ENCODE measurements at places on chromosomes 4 and X. TPM values are rescaled to one million over a fixed set of nuclear protein-coding genes. Genes with fewer than 3 reads are reported as not detected.

DNA sequence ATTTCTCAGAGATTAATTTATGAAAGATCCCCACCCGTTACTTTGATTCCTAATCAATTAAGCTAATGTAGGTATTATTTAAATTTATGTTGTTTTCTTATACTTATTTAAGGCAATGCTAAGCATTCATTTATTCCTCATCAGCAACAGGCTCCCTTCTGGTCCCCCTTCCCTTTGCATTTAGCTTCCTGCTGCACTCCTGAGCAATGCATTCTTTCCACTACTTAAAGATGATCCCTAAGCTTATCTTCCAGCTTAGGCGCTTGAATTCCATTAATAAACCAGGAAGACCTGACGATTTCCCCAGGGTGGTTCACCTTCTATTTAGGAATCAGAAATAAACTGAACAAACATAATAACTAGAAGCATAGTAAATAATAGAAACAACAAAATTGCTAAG is 1003.1 kb downstream of the FSTL5 start:
- H3K4me1 ChIP-seq, result no peaks in the 10 kb centered on the region
- no peak for DNase-seq
- H3K4me3 ChIP-seq, result no peak overlapping the region
- no peak overlapping the region for H3K27ac ChIP-seq
- no peaks in the 10 kb centered on the region for H3K36me3 ChIP-seq

RS1 gene
- not detected for total RNA-seq

IL3RA gene
- not detected for total RNA-seq

- no peaks in the 10 kb centered on the region for H3K27me3 ChIP-seq
- no peak for DNase-seq
- no peak overlapping the region for H3K27ac ChIP-seq
- H3K36me3 ChIP-seq, result no peaks in the 10 kb centered on the region
Measured at GRCh38 chrX:40151211-40152172, 53.7 kb upstream of the BCOR start.

TCEAL7 gene
- total RNA-seq, result not detected

PLP1 gene
- total RNA-seq, result not detected

MAGEA8 gene
- total RNA-seq, result not detected

HTN1 gene
- total RNA-seq, result not detected

GRCh38 chr4:25449270-25449669 is 72.2 kb downstream of the ANAPC4 start:
- no peak overlapping the region for H3K4me3 ChIP-seq
- DNase-seq, result peak; percentile 38
- no peaks in the 10 kb centered on the region for H3K4me1 ChIP-seq
- no peaks in the 10 kb centered on the region for H3K36me3 ChIP-seq

DNA sequence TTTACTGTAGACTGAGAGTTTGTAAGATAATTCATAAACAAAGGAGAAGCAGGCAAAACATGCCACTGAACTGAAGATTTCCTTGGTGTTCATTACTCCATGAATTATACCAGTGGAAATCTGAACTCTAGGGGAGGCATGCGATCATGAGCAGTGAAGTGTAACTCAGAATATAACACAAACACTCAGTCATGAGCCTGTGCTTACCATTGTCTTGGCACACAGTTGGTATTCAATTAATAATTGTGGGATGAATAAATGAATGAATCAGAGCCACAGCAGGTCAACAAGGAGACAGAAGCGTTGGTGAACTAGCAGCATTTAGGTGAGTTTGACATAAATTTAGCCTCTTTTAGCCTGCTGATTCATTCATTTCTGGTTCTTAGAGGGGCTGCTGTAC is 263.5 kb upstream of the DKK2 start:
- H3K4me1 ChIP-seq, result no peaks in the 10 kb centered on the region
- no peak overlapping the region for H3K4me3 ChIP-seq
- no peaks in the 10 kb centered on the region for H3K36me3 ChIP-seq

- H3K4me1 ChIP-seq, result no peaks in the 10 kb centered on the region
- no peaks in the 10 kb centered on the region for H3K27me3 ChIP-seq
- H3K4me3 ChIP-seq, result no peak overlapping the region
Measured at GRCh38 chrX:77070202-77070918, 376.8 kb upstream of the FGF16 start.

GRCh38 chrX:17185431-17185830 is 189.6 kb upstream of the NHS start:
- H3K27ac ChIP-seq, result no peak overlapping the region
- H3K27me3 ChIP-seq, result peaks cover 51% of the 10 kb centered on the region
- H3K4me3 ChIP-seq, result no peak overlapping the region
- H3K4me1 ChIP-seq, result no peaks in the 10 kb centered on the region

- H3K27me3 ChIP-seq, result no peaks in the 10 kb centered on the region
- H3K36me3 ChIP-seq, result peaks cover 5% of the 10 kb centered on the region
- no peak overlapping the region for H3K4me3 ChIP-seq
- no peaks in the 10 kb centered on the region for H3K4me1 ChIP-seq
- no peak for DNase-seq
Measured at GRCh38 chrX:78944351-78944750, 840 bp upstream of the P2RY10 start.

CSAG1 gene
- not detected for total RNA-seq

DNA sequence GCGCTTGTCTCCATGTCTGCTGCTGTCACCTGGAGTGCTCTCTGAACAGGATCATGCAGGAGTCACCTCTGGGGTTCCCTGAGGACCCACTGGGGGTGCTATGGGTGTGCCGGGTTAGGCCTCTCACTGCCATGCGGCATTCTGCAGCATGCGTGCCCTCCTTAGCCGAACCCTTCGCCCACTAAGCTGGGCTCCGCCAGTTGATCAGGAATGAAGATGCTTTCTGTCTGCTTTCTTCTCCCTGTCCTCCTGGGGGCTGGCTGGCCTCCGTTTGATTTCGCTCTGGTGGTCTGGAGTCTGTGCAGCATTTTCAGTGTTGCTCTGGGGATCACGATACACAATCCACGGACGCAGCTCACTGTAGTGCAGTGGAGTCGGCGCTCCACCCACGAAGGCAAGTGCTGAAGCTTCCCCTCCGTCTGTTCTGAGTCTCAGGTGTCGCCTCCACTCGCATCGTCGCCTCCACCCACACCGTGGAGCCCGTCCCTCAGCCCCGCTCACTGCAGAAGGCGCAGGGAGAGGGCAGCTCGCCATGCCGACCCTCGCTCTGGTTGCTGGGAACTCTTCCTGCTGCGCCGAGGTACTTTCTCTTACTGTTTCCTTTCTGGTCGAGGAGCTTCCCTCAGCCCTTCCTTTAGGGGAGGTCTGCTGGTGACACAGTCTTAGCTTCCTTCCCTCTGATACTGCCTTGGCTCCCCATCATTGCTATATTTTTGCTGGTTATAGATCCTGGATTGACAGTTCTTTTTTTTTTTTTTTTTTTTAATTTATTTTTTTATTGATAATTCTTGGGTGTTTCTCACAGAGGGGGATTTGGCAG is 29.2 kb downstream of the LETM1 start:
- peaks cover 59% of the 10 kb centered on the region for H3K36me3 ChIP-seq
- no peak for DNase-seq
- no peaks in the 10 kb centered on the region for H3K27me3 ChIP-seq
- no peak overlapping the region for H3K4me3 ChIP-seq

ASB12 gene
- not detected for total RNA-seq

DNA sequence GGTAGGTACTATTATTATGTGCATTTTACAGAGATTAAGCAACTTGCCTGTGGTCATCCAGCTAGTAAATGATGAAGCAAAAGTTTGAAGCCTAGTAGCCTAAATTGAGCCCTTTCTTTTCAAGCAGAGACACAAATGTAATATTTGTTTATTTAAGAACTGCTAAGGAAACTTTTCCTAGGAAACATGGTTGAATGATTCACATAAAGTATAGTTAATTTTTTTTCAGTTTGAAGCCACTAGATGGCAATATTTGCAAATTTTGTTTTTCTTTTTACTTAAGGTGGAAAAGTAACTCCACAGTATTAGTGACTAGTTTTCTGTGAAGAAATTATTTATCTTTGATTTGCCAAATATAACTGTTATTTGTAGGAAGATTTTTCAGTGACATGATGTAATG is 52.8 kb upstream of the ANKRD17 start:
- DNase-seq, result peak; percentile 26
- H3K27ac ChIP-seq, result no peak overlapping the region
- peaks cover 11% of the 10 kb centered on the region for H3K4me1 ChIP-seq

DNA sequence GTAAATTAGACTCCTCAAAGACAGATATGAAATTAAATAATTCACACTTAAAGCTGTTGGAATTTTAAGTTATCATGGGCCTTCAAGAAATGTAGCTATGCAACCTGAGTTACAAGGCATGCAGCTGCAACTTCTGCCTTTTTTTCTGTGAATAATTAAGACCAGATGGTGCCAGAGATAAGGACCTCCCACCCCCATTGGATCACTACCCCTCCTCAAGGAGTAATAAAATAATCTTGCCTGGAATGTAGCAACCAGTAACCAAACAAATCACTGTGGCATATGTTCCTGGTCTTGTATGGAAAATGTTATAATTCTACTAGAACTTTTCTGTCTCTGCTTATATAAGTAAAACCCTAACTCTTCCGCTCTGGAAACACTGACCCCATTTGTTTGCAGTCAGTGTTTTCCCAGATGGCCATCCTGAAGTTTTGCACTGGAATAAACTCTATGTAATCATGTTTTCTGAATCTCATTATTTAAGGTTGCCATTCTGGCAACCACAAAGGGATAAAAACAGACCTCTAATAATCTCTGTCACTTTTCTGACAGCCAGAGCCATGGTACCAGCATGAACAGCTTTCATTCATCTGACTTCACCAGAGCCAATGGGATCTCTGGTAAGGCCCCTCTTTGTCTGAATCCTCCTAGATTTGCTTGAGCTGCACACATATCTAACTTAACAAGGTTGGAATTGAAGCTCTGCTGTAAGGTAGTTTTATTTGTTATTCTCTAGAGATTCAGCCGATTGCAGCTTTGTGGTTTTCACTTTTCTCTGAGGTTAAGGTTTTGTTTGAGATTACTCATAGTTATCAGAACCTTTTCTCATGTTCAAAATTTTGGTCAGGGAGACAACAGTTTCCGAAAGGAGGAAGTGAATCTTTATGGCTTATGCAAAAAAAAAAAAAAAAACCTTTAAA is 274.6 kb downstream of the NAF1 start:
- no peak overlapping the region for H3K27ac ChIP-seq
- DNase-seq, result no peak
- no peaks in the 10 kb centered on the region for H3K27me3 ChIP-seq

DNA sequence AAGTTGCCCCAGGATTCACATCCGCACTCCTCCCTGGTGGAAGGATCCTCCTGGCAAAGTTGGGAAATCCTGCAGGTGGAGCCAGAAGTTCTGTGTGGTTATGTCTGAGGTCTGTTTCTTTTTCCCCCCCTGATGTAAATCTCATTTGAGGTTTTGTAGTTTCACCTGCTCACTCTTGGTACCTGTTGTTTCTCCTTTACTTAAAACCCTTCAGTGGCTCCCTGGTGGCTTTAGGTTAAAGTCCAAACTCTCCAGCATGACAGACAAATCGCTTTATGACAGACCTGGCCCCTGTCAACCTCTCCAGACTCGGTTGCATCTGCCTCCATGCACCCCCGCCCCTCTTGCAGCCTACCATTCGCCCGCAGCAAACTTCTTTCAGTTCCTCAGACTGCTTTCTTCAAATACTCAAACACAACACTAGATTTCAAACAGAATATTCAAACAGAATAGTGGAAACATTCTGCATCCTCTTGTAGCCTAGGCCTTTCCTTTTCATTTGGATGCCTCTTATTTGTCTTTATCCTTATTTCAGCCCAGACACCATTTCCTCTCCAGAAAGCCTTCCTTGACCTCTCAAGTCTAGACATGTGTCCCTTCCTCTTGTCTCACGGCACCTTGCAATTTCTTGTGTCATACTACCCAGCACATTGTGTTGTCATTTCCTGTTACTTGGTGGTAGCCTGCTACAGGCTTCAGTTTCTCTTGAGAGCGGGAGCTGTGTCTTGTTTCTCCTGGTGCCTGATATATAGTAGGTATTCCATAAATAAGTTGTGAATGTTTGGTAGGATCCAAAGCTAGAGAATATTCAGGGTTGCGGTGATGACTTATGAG is 24.8 kb downstream of the IL13RA1 start:
- peaks cover 19% of the 10 kb centered on the region for H3K4me1 ChIP-seq
- H3K27me3 ChIP-seq, result peaks cover 37% of the 10 kb centered on the region
- peak; percentile 36 for DNase-seq
- H3K27ac ChIP-seq, result no peak overlapping the region

NDST3 gene
- total RNA-seq, result not detected

DNA sequence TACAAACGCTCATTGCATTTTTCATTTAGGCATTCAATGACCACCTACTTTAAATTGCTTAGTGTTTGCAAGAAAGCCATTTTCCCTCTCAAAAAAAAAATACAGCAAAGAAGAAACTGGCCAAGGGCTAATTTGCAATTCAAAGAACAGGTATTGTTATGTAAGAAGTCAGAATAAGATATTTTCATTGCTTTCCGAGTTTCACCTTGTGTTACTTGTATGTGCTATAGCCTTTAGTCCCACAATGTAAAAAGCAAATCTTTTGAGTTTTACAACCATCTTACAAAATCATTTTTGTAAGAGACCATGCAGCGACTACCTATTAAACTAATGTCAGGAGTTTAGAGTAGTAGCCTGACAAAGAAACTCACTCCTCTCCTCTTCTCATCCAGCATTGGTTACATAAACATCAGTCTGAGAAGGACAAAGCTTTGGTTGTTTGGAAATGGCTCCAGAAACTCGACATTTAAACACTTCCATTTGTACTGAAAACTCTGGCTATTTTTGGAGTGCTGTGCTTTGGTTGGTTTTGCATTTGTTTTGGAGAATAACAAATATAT is 15.3 kb downstream of the TENM3 start:
- no peak overlapping the region for H3K27ac ChIP-seq
- no peaks in the 10 kb centered on the region for H3K27me3 ChIP-seq
- no peaks in the 10 kb centered on the region for H3K4me1 ChIP-seq
- no peaks in the 10 kb centered on the region for H3K36me3 ChIP-seq

DNA sequence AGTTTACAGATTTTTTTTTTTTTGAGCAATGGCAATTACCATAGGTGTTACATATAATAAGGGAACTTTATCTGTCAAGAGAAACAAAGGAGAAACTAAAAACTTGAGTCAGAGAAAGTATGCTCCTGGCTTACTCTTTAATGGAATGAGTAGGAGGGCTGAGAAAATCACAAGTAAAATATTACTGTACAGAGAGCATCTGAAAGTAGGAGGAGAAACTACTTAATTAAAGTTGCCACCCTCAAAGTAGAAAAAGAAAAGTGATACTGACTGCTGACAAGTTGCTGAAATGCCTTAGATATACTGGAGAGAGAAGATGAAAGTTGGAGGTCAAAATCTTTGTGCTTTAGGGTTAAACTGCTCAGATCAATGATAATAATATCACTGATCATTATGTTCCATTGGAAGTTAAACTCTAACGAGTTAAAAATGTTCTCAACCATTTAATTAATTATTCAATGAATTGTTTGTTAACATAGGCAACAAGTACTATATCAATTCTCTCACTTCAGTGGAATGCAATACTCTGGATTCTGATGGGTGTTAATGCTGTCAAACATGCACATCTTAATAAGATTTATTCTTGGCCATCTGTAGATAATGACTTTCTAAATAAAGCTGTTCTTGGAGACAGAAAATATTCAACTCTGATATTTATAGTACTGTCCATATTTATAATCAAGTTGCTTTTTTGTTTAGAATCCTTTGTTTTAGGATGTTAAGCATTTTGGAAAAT is 61.2 kb upstream of the CAMK2D start:
- no peak overlapping the region for H3K4me3 ChIP-seq
- H3K27ac ChIP-seq, result no peak overlapping the region
- H3K36me3 ChIP-seq, result no peaks in the 10 kb centered on the region

- peaks cover 6% of the 10 kb centered on the region for H3K36me3 ChIP-seq
- H3K4me1 ChIP-seq, result no peaks in the 10 kb centered on the region
- peaks cover 5% of the 10 kb centered on the region for H3K27me3 ChIP-seq
- no peak for DNase-seq
- no peak overlapping the region for H3K4me3 ChIP-seq
Measured at GRCh38 chr4:8850830-8851188, 20.8 kb downstream of the HMX1 start.

- no peaks in the 10 kb centered on the region for H3K27me3 ChIP-seq
- H3K36me3 ChIP-seq, result peaks cover 6% of the 10 kb centered on the region
- peak overlapping the region; percentile 18 for H3K27ac ChIP-seq
- no peak overlapping the region for H3K4me3 ChIP-seq
Measured at GRCh38 chr4:152676052-152676854, 3.5 kb downstream of the TMEM154 start.
